ENCODE measurements at places on chromosomes 7 and 10.

DNA sequence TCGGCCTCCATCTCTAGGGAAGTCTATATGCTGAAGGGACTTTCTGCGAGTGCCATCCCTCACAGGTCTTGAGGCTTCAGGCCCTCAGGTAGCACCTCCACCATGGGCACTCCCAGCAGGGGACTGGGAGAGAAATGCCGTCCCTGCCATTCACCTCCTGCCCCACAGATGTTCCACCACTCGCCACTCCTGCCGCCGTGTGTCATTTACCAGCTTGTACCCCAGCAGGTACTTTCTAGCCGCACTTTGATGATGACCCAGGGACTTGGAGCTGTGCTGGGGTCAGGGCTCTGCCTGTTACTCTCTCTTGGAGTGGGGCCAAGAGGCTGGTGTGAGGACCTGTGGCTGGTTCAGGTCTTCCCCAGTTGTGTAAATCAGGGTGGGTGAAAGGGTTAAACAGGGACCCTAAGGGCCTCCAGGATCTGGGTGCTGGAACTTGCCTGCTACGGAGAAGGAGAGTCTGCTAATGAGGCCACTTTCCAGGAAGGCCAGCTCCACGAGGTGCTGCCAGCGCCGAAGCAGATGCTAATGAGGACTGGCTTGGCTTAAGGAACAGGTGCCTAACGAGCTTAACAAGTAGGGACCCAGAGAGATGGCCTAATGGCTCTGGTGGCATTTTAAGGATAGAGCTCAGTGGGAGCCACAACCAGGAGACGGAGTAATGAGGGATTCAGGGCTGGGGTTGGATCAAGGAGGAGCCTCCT is 32.4 kb downstream of the CRHR2 start:
- DNase-seq = no peak

DNA sequence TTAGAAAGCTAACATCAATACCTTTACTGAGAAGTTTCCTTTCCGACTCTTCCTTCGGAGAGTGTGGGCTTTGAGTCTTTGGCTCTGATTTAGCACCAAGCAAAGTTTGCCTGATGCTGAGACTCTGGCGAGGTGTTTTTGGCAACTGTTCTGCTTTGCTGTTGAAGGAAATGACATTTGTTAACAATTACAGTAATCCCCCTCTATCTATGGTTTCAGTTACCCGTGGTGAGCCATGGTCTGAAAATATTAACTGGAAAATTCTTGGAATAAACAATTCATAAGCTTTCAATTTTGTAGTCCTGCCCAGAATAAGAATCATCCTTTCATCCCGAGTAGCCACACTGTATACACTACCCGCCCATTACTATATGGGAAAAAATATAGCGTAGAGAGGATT is 126.3 kb downstream of the ARHGAP21 start:
- no peak for DNase-seq

GRCh38 chr10:48505394-48506112 is 99.3 kb downstream of the ARHGAP22 start:
- no peak for DNase-seq

DNA sequence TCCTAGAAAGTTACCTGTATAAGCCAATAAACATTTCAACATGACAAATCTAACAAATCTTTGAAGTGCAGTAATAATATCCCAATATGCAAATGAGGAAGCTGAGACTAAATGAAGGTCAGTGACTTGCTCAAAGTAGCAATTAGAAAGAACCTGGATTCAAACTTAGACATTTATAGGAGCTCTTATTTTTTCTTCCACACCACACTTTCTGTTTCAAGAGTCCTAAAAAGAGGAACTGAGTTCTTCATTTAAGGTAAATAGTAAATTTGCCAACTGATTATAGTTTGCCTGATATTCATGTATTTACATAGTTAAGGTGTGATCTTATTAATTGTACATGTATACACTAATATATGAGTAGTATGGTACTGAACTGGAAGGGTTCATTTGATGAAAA is 44.0 kb downstream of the KLHDC10 start:
- no peak for DNase-seq

DNA sequence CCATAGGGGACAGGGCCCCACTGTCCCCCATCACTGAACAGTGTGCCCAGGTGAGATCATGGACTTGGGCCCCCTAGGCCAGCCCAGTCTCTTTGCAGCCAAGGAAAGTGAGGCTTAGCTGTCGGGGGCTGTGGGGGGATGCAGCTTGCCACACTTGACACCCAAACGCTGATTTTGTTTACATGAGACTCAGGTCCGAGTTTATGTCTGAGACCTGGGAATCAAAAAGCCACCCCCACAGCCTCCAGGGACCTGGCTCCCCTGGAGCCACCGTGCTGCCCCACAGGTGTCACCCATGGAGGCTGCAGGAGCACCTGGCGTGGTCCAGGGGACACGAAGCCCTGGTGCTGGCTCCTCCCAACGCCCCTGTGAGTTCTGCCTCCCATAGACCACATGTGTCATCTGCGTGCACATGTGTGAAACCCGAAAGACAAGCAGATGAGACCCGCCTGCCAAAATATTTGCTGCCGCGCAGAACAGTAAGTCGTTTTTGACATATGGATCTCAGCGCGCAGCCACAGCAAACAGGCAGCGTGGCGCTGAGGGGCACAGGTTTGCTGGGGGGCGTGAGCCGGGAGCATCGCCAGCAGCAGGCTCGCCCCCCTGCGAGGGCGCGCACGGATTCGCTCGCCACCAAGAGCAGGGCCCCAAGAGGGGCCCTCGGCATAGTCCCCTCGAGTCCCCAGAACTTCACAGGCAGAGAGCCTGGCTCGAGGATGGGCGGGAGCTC is 112.3 kb downstream of the LHPP start:
- DNase-seq = no peak
